Suppressor macrophage treated with lipopolysaccharide for 1 hour (primary cell): ENCODE measurements at places on chromosomes 3 and 15.
A peak's percentile ranks its signal among the peaks of the same experiment; 100 is the strongest.

DNA sequence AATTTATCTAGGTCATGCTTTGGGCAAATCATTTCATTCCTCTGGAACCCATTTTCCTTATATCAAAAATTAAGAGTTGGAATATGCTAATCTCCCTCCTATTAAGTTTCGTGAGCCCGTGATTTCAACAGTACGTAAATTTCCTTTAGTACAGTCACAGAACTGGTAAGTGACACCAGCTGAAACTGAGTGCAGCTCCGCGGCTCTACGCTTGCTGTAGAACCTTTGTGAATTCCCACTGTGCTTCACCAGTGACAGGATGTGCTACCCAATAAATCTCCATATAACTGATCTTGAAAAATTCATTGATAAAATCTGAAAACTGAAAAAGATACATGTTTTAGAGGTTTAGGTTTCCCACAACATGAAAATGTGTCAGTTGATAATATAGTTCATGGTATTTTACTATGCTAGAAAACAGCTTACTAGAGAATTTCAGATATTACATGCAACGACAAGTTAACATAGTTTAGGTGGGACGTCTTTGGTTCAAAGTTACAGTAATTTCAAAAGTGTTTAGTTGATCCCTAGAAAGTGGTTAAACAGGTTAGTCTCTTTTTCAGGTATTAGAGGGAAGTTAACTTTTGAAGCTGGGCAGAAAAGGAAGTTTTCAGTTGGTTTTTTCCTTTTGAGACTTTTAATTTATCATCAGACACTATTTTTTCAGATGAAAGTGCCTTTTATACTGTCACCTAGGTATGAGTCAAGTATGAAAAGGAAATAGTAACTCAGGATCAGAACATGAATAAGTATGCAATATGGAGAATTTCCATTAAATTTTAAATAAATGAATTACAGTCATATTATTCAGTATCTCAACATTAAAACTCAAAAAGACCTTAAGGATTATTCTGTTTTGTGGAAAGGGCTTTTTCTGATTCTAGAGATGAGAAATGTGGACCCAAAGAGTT is 57.0 kb downstream of the PPARG start:
- no peak for DNase-seq

DNA sequence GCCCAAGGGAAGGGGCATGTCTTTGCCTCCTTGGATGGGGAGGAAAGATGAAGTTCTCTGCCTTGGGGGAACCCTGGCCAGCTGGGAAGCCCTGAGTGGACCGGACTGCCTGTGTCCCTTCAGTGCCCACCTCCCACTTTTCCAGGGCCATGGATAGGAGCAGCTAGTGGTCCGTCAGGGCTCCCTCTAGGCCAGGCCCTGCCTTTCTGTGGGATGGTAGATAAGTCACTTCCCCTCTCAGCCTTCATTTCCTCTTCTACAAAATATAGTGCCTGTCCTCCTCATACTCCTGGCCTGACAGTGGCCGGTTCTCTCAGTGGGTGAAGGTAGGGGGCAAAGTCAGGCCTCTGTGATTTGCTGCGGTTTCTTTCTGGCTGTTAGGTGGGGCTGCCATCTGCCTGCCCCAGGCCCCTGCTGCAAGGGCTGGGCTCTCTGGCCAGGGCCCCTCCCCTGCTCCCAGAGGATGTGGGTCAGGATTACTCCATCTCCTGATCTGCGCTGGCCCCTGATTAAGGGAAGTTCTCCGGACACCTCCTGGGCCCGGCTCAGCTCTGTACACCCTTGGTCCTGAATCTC is 1.4 kb downstream of the PLEKHO2 start:
- peak; percentile 88 for DNase-seq

- DNase-seq = no peak
These were observed 293.2 kb downstream of the CNTN4 start for GRCh38 chr3:2391896-2392295.

DNA sequence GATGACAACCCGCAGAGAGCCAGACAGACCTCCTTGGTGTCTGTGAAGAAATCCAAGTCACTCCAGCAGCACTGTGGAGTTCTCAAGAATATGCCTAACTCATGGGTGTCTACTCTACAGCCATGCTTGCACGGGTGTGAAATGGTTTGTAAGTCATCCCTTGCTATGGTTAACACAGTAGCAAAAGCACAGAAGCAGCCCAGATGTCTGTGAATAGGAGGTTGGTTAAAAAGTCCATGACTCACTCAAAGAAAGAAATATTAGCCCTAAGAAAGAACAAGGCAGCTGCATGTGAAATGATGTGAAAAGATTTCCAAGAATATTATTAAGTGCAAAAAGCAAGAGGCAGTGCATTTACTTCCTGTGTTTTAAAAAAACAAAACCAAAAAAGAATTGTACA is 12.1 kb upstream of the LIMD1 start:
- no peak for DNase-seq

DNA sequence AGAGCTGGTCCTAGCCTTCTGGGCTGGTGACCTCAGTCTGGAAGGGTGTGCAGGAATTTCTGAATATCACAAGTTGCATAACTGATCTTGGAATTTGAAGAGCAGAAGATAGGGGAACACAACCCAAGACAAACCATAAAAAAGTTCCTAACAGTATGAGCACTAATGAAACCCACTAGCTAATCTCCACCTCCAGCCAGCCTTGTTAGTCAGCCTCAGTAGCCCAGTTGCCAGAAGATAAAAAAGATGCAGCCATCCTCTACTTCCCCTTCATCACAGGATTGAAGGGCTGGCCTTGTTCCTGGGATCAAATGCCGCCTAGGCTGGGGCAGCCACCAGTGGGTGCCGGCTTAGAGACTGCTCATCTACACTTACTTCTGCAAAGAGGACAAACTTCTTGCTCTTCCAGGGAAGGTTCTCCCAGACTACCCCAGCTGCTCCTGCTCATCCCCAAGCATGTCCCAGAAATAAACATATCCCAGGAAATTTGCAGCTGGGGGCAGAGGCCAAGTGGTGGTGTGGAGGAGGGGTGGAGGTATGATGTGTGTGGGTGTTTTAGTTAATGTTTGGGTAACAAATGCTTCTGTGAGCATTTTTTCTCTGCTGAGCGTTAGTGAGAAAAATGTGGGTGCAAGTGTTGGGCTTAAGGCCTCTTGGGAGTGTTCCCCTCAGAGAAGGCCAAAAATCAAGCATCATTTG is 9.2 kb upstream of the ITGA11 start:
- no peak for DNase-seq

DNA sequence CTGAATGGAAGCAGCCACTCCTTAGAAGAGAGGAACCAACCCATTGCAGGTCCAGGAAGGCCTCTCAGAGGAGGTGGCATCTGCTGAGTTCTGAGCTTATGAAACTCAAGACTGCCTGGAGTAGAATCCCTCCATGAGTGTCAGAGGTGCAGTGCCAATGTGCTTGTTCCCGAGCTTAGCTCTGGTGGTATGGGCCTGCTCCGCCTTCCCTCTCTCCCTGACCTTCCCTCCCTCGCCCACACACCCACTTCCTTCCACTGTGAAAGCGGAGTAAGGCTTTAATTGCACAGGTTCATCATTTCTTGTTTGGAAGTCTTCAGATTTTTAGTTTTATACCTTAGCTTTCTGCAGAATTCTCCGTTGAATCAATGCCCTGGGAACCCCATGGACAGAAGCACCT is 208.0 kb upstream of the BHLHE40 start:
- peak; percentile 25 for DNase-seq

DNA sequence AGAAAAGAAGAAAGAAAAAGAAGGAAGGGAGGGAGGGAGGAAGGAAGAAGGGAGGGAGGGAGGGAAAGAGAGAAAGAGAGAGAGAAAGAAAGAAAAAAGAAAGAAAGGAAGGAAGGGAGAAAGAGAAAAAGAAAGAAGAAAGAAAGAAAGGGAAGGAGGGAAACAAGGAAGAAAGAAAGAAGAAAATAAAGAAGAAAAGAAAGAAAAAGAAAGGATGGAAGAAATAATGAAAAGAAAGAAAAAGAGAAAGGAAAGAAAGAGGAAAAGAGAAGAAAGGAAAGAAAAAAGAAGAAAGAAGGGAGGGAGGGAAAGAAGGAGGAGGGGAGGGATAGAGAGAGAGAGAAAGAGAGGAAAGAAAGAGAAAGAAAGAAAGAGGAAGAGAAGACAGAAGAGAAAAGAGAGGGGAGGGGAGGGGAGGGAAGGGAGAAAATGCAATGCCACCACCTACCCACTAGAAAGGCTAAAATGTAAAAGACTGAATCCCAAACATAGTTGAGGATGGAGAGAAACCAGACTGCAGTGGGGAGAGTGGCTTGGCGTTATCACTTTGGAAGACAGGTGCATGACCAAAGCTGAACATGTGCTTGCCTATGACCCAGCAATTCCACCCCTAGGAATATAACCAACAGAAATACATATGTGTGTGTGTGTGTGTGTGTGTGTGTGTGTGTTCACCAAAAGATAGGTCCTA is 66.9 kb upstream of the KLF13 start:
- no peak for DNase-seq

DNA sequence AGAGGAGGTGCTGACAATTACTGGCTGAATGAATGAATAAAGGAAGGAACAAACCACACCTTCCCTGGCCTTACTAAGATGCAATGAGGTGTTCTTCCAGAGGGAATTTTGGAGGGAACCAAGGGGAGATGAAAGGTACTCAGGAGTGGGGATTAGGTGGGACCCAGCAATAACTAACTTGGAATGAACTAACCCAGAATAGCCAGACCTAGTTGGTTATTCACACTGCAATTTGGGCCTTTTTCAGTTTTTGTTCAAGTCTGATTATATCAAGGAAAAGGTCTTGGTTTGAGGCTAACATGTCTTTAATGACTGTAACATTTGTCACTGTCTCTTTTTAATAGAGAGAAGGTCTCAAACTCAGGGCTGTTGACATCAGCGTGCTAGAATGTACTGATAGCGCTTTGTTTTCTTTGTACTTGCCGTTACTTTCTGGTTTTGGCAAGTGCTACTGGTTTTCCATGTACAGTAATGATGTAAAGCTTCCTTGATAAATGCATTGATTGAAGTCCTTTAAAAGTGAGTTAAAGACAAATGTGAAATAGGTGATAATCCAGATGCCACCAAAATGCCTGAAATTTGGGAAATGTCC is 3.2 kb upstream of the PLXND1 start:
- no peak for DNase-seq

DNA sequence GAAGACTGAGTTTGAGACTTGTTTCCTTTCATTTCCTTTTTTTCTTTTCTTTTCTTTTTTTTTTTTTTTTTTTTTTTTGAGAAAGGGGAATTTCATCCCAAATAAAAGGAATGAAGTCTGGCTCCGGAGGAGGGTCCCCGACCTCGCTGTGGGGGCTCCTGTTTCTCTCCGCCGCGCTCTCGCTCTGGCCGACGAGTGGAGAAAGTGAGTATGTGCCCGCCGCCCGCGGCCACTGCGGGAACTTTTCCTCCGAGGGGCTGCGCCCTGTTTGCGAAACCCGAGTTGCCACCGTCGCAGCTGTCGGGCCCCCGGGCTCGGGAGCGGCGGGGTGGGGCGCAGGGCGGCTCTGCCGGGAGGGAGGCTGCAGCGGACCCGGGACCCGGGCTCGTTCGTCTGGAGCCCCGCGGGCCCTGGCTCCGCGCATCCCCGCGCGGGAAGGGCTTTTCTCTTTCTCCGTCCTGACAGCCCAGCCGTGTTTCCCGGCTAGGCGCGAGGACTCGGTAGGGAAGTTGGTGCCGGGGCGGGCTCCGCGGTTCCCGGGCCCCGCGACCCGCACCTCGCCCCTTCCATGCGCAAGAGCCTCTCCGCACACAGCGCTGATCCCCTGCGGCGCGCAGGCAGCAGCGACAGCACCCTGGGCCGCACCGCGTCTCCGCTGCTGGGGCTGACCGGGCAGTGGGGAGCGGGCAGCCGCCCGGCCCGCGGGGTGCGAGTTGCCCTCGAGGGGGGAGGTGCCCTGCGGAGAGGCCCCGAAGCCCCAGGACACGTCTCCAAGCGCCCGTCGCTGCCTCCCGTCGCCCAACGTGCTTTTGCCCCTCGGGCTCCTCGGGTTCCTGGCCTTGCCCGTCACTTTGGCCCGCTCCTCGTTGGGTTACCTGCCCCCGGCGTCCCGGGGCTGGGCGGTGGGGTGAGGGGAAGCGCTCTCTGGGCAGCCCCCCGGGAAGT is 1.4 kb downstream of the IGF1R start:
- DNase-seq = peak; percentile 56

DNA sequence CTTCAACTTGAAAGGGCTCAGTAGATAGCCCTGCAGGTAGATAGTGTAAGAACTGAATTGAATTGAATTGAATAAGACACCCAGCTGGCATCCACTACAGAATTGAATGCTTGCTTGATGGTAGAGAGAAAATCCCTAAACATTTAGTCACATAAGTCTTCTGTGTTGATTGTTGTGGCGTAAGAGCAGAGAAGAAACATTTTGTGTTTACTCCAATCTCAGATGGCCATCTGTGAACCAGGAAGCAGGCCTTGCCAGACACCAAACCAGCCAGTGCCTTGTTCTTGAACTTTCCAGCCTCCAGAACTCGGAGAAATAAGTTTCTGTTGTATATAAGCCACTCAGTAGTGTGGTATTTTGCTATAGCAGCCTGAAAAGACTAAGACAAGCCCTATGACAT is 43.6 kb downstream of the SST start:
- no peak for DNase-seq

DNA sequence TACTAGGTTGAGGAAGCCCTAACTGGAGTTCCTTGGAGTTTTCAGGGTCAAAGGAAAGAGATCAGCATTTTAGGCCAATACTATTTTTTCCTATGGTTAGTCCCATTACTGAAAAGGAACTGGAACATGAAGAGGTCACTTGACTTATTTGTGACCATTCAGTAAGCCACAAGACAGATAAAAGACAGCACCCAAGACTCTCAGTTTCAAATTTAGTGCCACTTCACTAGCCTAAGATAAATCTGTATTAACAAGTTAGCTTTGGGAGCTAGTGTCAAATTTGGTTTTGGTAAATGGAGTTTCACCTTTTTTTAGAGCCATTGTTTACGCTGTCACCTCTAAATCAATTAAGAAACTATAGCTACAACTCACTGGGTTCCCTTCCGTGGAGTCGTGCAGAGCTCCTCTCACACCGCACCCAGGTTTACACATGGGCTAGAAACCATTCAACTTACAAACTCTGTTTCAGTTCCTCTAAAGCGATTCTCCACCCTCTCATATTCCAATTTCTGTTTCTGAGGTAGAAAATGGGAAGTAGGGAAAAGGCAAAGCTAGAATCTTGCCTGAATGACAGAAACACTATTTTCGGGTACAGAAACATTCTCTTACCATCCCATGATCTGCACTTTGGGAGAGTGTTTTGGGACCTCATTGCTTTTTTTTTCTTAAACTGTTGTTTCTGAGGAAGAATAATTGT is 14.4 kb downstream of the CCDC32 start:
- DNase-seq = peak; percentile 83

GRCh38 chr15:50182219-50183013 is 420 bp downstream of the SLC27A2 start:
- DNase-seq = peak; percentile 33

DNA sequence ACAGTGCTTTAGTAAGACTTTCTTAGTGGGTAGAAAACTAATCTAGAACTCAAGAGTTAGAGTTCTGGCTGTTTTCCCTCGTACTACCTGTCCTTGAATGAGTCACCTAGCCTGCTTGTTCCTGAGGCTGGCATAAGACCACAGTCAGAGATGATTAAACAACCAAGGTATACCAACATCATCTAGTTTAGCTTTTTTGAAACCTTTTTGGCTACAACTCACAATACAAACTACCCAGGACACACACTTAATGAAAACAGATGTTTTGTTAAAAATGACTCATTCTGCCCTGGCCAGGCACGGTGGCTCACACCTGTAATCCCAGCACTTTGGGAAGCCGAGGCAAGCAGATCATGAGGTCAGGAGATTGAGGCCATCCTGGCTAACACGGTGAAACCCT is 4.6 kb downstream of the MCCC1 start:
- DNase-seq = no peak
